Right cardiac atrium (tissue), 5 donors: ENCODE measurements at places on chromosomes 7 and 10. TPM values are rescaled to one million over a fixed set of nuclear protein-coding genes. Genes with fewer than 3 reads are reported as not detected.
A peak's percentile ranks its signal among the peaks of the same experiment; 100 is the strongest.

STRIP2 gene
- total RNA-seq, result 14.3 TPM

TYW1B gene
- 2.0 TPM for total RNA-seq

PSD gene
- 7.0 TPM for total RNA-seq

DNA sequence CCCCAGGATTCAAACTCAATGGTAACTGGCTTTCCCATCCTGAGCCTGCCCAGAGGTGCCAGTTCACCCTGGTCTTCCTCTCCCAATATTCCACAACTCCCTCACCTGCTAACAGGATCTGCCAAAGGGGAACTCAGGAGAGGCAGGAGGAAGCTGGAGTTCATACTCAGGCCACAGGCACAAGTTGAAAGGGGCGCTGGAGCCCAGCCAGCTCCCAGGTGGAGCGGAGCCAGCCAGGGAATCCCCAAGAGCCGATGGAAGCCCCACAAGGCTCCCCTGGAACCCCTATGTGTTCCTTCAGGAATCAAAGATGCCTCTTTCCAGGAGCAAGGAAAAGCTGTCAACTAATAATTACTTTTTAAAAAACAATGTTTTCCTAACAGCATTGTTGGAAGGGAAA, 63.5 kb downstream of the SH3PXD2A start:
- no peak for DNase-seq

DNA sequence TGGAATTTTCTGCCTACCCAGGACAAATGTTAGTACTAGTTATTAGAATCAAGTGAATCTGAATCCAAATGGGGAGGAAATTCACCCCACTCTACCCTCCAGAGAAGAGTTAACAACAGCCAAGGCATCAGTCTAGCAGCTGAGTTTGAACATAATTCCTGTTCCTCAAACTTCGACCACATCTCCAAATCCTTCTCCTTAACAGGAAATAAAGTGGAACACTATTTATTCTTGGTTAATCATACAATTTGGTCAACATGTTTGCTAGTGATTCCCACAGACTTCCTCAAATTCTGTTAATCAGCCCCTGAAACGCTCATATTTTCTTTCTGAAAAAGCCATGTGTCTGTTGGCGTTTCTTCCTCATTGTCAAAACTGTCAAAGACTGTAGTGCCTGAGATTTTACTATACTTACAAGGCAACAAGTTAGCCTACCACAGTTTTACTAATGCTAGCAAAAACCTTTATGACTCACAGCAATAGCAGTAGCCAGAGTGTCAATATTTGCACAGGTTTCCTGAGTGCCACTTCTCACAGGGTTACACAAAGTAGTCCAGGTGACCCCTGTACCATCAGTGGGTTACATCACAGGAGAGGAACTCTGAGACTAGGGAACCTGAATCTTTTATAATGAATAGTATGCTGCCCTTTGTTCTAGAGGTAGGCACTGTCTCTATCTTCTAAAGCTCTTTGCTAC, 202.9 kb downstream of the GRM3 start:
- no peak for DNase-seq

DNA sequence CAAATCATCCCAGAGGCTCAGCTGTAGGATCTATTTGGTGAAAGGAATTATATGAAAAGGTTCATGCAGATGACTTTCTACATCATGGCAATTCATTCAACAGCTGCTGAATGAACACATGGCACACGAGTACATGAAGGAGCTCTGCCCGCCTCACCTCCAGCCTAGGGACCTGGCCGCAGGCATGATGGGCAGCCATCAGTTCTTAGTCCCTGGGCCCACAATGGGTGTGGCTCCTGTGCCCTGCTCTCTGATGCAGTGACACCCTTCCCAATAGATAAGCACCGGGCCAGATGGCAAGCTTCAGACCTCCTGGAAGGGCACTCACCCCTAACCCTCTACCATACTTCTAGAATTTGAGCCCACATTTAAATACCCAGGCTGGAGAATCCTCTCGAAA, 3.5 kb downstream of the CHST15 start:
- DNase-seq, result no peak

GRCh38 chr10:33950206-33950605, 615.7 kb upstream of the NRP1 start:
- no peak for DNase-seq

- DNase-seq, result no peak
These were observed 13.1 kb downstream of the TSPAN15 start for GRCh38 chr10:69464401-69464800.

DNA sequence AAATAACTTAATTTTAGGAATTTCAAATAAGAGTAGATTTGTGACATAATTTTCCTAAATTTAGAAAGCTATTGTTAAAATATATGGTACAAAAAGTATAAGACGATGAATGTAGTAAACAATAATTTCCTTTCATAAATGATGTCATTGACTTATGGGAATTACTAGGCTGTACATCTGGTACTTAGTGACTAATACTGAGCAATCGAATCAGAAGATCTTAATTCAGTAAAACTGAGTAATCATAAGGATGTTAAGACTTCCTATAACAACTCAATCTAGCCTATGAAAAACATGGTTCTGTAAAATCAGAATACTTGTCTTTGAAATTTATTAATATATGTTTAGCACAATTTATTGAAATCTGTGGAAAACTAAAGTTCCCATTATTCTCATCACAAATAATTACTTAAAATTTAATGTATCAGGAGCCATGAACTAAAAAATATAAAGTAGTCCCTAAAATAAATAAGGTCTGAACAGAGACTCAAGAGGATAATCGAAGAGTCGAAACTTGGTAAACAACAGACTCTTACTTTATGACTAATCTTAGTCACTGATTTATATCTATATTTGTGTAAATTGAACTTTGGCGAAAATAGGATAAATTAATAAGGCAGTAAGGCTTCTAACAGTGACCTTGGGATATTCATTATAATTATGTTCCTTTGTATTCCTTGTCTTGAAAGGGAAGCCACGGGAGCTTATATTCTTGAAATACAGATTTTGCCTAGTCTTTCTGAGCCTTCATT, 142.1 kb downstream of the HGF start:
- no peak for DNase-seq

DNA sequence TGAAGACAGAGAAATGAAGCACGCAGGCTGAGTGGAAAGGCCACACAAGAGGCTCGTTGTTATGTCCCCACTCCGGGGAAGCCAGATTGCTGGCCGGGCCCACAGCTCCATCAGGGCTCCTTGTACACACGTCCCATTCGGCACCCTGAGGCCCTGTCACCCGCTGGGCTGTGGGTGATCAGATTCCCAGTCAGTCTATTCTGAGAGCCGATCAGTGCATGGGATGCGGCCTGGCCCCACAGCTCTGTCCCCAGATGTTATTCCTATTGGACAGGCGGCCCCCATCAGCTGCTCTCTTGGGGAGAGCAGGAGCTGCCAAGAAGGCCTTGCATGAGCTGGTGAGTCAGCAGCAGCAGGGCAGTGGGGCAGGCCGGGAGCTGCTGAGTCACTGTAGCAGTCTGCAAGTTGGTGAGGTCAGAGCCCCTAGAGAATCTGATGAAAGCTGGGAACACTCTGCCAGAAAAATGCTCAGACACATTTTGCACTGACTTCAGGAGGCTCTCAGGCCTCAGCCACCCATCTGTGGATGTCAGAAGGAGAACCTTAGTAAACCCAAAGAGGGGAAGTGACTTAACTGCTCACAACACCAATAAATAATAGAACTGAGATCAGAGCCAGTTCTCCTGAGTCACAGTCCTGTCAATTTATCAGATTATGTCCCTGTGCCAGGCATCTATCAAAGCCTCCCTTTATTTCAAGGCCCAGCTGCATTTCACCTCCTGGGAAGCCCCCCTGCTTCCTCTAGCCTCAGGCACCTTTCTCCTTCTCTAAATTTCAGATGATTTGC, 9.4 kb upstream of the PSAP start:
- DNase-seq, result peak; percentile 97

DNA sequence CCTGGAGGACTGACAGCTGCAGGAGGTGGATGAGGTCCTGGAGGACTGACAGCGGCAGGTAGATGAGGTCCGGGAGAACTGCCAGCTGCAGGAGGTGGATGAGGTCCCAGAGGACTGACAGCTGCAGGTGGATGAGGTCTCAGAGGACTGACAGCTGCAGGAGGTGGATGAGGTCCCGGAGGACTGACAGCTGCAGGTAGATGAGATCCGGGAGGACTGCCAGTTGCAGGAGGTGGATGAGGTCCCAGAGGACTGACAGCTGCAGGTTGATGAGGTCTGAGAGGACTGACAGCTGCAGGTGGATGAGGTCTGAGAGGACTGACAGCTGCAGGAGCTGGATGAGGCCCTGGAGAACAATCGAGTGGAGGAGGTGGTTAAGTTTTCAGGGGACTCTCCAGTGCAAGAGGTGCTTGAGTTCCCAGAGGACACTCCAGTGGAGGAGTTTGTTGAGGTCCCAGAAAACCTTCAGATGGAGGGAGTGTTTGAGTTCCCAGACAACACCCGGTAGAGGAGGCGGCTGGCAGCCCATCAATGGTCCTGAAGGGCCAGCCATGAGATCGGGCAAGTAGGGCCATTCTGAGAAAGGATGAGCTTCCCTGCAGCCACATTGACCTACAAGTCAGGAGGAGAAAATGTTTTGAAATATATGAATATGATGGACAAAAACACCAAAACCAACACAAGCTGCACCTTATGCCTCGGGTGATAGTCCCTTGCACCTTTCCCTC, 4.7 kb upstream of the EIF5AL1 start:
- DNase-seq, result no peak

DNA sequence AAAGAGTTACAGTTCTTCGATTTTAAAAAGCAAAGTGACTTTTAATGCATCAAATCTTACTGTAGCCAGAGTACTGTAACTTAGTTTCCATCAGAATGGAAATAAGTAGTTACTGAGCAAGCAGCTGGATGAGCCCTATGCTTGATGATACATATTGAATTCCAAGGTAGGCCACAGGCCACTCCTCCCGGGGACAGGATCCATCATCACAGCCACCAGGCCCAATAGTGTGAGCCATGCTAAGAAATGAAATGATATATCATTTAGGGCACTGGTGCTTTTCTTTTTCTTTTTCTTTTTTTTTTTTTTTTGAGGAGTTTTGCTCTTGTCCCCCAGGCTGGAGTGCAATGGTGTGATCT, 42.9 kb upstream of the TOMM7 start:
- DNase-seq, result no peak

- DNase-seq, result no peak
These were observed 101.0 kb downstream of the LRMDA start for GRCh38 chr10:75532253-75532924.

DNA sequence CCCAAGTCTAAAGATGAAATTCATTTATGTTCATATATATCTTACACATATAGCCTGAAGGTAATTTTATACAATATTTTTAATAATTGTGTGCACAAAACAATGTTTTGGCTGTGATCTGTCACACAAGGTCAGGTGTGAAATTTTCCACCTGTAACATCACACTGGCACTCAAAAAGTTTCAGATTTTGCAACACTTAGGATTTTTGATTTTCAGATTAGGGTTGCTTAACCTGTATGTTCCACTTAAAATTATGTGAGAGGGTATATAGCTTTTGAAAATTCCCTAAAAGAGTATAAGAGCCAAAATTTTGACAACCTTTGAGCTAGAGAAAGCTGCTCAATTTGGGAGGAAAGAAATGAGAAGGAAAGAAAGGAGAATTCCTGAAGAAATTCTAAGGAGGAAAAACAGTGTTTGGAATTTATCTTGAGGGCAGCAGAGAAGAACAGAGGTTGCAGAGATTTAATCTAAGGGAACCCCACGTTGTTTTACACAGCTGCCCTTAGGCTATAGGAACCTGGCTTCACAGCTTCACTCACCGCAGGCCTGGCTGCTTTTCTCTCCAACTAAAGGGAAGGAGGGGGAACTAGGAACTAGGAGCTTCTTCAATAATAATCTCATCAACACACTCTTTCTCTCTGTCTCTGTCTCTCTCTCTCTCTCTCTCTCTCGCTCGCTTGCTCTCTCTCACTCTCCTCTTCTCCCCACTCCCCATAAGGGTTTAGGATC, 8.5 kb downstream of the VOPP1 start:
- no peak for DNase-seq

DNA sequence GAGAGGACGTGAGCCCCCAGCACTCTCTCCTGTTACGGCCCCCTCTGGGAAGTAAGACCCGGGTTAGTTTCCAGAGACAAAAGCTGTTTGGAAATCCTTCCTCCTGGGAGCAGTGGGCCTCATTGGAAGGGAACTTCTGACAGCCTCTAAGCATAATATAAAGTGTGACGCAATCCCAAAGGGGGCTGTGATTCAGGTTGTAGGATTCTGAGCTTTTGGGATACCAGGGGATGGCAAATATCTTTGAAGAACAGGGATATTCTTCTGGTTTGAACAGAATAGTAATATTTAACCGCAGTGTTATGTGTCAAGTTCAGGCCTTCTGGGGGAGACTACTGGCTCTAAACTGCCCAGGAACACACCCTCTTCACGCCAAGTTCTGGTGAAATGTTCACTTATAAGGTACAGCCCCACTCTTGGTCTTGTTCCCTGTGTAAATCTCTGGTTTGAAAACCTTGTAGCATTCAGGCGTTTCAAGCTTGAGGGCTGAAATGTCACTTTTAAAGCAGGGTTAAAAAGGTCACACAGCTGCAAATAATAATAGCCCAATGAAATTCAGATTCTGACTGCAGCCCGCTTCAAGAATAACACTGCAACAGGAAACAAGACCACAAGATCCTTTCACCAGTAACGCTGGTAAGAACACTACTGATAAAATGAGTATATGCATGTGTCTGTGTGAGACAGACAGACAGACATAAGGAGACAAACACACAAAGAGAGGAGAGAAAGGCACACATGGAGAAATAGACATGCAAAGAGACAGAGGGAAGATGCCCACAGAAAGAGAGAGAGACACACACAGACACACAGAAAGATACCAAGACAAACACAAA, 69.0 kb downstream of the CREB5 start:
- DNase-seq, result no peak
